Activated effector memory CD4-positive, alpha-beta T cell treated with Interleukin-2 at 50 U/mL for 16 hours (primary cell): ENCODE measurements at places on chromosomes 7 and 10.

GRCh38 chr10:5943536-5943935 lies 33.8 kb downstream of the IL15RA start:
- no peak for DNase-seq

- DNase-seq = no peak
These were observed 12.6 kb upstream of the SH2B2 start for GRCh38 chr7:102273749-102274712.

- DNase-seq = no peak
These were observed 146.4 kb downstream of the SNX10 start for GRCh38 chr7:26438078-26438477.

- no peak for DNase-seq
These were observed 12.4 kb upstream of the PTPN12 start for GRCh38 chr7:77524731-77525130.
